Kidney (tissue), 22 donors: ENCODE measurements at places on chromosomes 1 and 21.

GRCh38 chr1:152148981-152149380 lies 10.0 kb downstream of the RPTN start:
- DNase-seq: no peak
- H3K4me3 ChIP-seq: no peak overlapping the region
- H3K36me3 ChIP-seq: no peaks in the 10 kb centered on the region
- H3K4me1 ChIP-seq: no peaks in the 10 kb centered on the region

DNA sequence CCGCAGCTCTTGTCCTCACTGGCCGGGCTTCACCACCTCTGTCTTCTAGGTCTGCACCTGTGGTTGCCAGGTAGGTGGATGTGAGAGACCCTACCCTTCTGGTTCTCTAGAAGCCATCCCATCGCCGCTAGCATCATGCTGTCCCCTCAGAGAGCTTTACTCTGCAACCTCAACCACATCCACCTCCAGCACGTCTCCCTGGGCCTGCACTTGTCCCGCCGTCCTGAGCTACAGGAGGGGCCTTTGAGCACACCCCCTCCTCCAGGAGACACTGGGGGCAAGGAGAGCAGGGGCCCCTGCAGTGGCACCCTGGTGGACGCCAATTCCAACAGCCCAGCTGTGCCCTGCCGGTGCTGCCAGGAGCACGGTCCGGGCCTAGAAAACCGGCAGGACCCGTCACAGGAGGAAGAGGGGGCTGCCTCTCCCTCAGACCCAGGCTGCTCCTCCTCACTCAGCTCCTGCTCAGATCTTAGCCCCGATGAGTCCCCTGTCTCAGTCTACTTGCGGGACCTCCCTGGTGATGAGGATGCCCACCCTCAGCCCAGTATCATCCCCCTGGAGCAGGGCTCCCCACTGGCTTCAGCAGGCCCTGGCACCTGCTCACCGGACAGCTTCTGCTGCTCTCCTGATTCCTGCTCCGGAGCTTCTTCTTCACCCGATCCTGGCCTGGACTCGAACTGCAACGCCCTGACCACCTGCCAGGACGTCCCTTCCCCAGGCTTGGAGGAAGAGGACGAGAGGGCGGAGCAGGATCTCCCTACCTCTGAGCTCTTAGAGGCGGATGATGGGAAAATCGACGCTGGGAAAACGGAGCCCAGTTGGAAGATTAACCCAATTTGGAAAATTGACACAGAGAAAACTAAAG lies 1.2 kb downstream of the RUSC1 start:
- H3K27ac ChIP-seq: peak overlapping the region; percentile 78
- no peak for DNase-seq
- peak overlapping the region; percentile 35 for H3K4me3 ChIP-seq
- H3K36me3 ChIP-seq: no peaks in the 10 kb centered on the region
- peaks cover 11% of the 10 kb centered on the region for H3K4me1 ChIP-seq

DNA sequence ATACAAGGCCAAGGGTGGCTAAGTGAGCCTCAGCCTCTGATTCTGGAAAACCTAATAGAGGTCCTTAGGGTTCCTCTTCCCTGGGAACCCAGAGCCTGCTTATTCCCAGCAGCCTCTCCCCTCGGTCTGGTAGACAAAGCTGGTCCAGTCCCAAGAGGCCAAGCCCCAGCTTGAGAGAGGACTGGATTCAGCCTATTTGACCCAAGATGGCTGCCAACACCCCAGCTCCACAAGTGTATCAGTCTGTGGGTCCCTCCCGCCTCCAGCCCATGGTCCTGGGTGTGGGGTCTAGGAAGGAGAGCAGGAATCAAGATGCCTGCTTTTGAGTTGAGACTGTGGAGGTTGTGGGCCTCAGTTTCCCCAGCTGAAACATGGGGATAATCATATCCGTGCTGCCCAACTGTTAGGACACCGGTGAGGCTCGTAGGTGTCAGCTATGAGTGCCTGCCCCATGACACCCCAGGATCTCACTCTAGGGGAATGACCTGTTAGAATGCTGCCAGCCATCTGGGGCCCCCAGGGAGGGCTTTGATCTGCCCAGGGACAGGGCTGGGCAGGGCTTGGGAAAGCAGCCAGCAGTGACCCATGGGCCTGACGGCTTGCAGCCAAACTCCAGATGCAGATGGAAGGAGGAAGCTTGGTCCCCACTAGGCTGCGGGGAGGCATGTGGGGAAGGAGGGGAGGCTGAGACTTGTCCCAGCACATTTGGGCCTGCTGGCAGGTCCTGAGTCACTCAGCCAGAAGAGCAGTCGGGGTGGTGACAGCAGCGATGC lies 45.4 kb downstream of the NUAK2 start:
- DNase-seq: no peak
- no peak overlapping the region for H3K4me3 ChIP-seq
- no peaks in the 10 kb centered on the region for H3K36me3 ChIP-seq
- peak overlapping the region; percentile 72 for H3K27ac ChIP-seq
- H3K27me3 ChIP-seq: no peaks in the 10 kb centered on the region

DNA sequence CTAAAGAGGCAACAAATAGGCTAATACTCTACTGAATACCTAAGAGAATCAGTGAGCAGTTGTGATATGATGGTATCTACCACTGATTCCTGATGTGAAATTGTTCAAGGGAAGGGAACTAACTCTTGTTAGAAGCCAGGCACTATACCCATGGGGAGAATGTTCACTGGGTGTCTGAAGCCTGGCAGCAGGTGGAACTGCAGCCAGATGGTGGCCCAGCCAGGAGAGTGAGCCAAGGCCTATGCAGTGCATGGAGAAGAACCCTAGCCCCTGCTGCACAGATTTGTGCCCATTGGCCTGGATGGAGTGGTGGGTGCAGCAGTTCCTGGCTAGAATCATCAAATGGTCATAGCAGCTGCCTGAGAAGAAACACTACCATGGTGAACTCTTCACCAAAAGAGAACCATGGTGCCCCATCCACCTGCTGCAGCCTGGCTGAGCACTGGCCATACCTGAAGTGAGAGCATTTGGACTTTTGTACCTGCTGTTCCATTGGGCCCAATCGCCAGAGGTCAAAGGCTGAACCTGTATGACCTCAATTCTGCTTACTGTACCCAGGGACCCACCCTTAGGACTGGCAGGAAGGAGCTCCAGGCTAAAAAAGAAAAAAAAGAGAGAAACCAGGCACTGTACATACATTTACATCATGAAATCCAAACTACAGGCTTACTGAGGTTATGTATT lies 118.8 kb upstream of the IVNS1ABP start:
- H3K4me1 ChIP-seq: peaks cover 4% of the 10 kb centered on the region
- no peaks in the 10 kb centered on the region for H3K27me3 ChIP-seq
- H3K27ac ChIP-seq: no peak overlapping the region
- H3K4me3 ChIP-seq: no peak overlapping the region
- DNase-seq: no peak

GRCh38 chr1:78892260-78892840 lies 114.2 kb downstream of the ADGRL4 start:
- no peaks in the 10 kb centered on the region for H3K36me3 ChIP-seq
- no peak overlapping the region for H3K27ac ChIP-seq
- no peaks in the 10 kb centered on the region for H3K4me1 ChIP-seq

DNA sequence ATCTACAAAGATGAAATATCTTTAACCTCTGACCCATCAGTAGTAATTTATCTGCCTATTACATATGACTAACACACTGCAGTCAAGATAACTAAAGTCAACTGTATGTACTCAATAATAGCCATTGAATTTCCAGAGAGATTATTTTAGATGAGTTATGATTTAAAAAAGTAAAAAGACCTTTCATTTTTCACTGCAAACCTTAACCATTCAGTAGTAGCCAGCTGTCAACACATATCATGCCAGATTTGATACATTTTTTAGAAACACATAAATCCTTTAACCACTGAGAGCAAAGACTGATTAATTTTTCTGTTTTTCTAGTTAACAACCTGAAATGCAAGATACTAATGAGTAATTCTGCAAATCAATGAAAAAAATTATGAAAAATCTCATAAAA lies 31.0 kb downstream of the PALMD start:
- H3K4me3 ChIP-seq: no peak overlapping the region
- no peak overlapping the region for H3K27ac ChIP-seq
- H3K27me3 ChIP-seq: no peaks in the 10 kb centered on the region
- H3K4me1 ChIP-seq: no peaks in the 10 kb centered on the region

- no peak overlapping the region for H3K27ac ChIP-seq
- DNase-seq: no peak
- H3K4me1 ChIP-seq: no peaks in the 10 kb centered on the region
- no peak overlapping the region for H3K4me3 ChIP-seq
These were observed 989 bp downstream of the ACTA1 start for GRCh38 chr1:229432905-229433304.

- no peaks in the 10 kb centered on the region for H3K36me3 ChIP-seq
- H3K4me3 ChIP-seq: peak overlapping the region; percentile 75
- peak overlapping the region; percentile 86 for H3K27ac ChIP-seq
- DNase-seq: peak; percentile 84
- peaks cover 15% of the 10 kb centered on the region for H3K4me1 ChIP-seq
These were observed 2.8 kb upstream of the LIX1L start for GRCh38 chr1:145960468-145961108.

GRCh38 chr1:72650843-72651435 lies 368.6 kb upstream of the NEGR1 start:
- H3K36me3 ChIP-seq: no peaks in the 10 kb centered on the region
- no peaks in the 10 kb centered on the region for H3K4me1 ChIP-seq
- DNase-seq: no peak
- no peaks in the 10 kb centered on the region for H3K27me3 ChIP-seq
- no peak overlapping the region for H3K27ac ChIP-seq
- no peak overlapping the region for H3K4me3 ChIP-seq

DNA sequence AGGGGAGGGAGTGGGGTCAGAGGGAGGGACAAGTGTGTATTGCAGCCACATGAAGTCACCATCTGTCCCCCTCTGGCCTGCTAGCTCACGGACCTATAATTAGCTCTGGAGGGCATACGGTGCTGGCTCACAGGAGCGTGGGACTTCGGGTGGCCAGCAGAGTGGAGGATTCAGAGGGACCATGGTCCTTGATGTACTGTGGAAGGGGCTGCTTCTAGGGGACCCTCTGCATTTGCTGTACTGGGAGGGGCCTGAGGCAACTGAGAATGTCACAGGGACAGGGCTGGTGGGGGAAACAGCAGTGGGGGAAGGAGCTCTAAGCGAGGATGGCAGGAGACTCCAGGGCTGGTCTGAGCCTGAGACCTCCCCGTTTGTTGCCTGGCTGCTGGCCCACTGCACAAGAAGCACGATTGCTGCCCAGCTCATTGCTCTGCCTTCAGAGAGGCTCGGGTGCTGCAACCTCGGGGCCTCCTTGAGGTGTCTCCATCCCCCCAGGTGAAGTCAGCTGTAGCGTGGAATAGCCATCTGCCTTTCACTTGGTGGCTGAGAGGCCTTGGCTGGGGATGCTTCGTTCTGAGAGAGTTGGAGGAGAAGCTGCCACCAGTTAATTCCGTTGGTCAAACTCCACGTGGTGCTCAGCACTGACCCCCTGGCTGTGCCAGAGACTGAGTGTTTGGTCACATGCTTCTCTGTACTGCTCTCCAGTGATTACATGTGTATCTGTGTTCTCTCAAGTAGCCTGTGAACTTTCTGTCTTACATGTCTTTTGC lies 2.7 kb downstream of the PPFIA4 start:
- peaks cover 8% of the 10 kb centered on the region for H3K4me1 ChIP-seq
- H3K36me3 ChIP-seq: peaks cover 4% of the 10 kb centered on the region
- no peak overlapping the region for H3K4me3 ChIP-seq
- H3K27me3 ChIP-seq: no peaks in the 10 kb centered on the region
- H3K27ac ChIP-seq: no peak overlapping the region
